ENCODE measurements at places on chromosomes 4 and X. TPM values are rescaled to one million over a fixed set of nuclear protein-coding genes. Genes with fewer than 3 reads are reported as not detected.

GRCh38 chr4:156981262-156981769 is 9.7 kb upstream of the PDGFC start:
- H3K4me1 ChIP-seq = no peaks in the 10 kb centered on the region
- H3K4me3 ChIP-seq = no peak overlapping the region
- no peak for DNase-seq
- no peaks in the 10 kb centered on the region for H3K36me3 ChIP-seq
- no peak overlapping the region for H3K27ac ChIP-seq

GRCh38 chr4:73911746-73912145 is 42.6 kb downstream of the CXCL1 start:
- H3K4me1 ChIP-seq = no peaks in the 10 kb centered on the region
- no peak overlapping the region for H3K27ac ChIP-seq
- no peak overlapping the region for H3K4me3 ChIP-seq
- no peaks in the 10 kb centered on the region for H3K36me3 ChIP-seq
- no peak for DNase-seq
- H3K27me3 ChIP-seq = no peaks in the 10 kb centered on the region

DNA sequence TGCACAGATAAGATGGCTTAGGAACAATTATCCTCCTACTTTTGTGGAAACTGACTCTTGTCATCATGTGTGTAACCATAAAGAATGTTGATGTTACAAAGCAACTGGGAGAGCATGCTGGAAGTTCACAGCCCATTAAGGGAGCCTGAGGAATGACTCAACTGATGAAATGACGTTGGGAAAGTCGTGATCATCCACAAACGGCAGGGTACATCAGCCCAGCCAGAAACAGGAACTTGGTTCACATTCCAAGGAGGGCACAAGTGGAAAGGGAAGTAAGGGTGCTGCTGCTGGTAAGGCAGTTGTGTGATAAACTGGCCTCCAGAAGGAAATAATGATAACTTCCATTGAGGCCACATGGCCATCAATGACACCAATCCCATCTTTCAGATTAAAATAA is 6.7 kb downstream of the TEC start:
- H3K36me3 ChIP-seq = no peaks in the 10 kb centered on the region
- H3K4me3 ChIP-seq = no peak overlapping the region
- no peak for DNase-seq

The SLIT2 gene
- total RNA-seq = 3.3 TPM
